ENCODE measurements at places on chromosomes 7 and 10.

DNA sequence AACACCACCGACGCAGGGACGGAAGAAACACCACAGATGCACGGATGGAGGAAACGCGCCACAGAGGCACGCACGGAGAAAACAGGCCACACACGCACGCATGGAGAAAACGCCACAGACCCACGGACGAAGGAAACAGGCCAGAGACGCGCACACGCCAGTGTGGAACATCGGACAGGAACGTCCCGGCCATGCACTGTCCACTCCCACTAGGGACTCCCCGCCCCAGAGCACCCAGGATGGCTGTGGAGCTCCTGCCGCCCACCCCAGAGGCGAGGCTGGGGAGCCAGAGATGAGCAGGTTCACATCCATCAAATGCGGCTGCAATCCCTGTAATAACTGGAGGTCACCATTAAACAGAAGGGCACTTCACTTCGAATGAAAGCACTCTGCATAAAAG lies 17.3 kb downstream of the DIP2C start:
- no peak for ATAC-seq

GRCh38 chr10:22693371-22693784 lies 21.0 kb downstream of the PIP4K2A start:
- ATAC-seq = peak; percentile 88

- no peak for ATAC-seq
These were observed 308.5 kb upstream of the NFE2L3 start for GRCh38 chr7:25843467-25843866.

DNA sequence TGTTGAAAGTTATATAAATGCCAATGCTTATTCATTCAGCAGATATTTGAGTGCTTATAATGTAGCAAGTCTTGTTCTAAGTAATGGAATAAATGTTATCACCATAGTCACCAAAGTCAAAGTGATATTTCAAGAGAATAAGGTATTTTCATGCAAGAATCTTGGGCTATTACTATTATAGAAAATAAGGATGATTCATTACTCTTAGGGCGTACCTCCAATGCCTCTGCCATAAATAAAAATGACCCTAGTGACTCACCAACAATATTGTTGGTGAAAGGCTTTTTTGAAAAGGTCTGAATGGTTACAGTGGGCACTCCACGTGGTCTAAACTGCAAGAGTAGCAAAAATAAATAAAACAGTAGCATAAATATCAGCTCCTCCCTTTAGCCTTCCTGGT lies 68.4 kb downstream of the RALA start:
- ATAC-seq = peak; percentile 34

- no peak for ATAC-seq
These were observed 143.8 kb downstream of the ZNF22 start for GRCh38 chr10:45144326-45145070.

GRCh38 chr7:41391818-41392217 lies 311.1 kb downstream of the INHBA start:
- no peak for ATAC-seq

DNA sequence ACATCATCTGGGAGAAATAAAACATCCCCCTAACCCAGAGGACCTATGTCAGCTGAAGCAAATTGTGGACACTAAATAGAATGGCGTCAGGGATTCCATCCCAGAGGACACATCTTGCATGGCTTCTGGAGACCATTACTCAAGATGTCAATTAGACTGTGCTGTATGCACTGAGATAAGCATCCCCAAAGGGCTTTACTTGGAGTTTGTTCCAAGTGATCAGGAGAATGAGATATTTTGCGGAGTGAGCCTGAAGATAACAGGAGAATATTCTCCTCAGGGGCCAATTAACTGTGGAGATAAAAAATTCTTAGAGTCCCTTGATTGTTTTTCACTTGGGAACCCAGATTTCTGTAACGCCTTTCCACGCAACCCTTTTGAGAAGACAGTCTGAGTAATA lies 4.5 kb upstream of the OR2AE1 start:
- ATAC-seq = no peak

DNA sequence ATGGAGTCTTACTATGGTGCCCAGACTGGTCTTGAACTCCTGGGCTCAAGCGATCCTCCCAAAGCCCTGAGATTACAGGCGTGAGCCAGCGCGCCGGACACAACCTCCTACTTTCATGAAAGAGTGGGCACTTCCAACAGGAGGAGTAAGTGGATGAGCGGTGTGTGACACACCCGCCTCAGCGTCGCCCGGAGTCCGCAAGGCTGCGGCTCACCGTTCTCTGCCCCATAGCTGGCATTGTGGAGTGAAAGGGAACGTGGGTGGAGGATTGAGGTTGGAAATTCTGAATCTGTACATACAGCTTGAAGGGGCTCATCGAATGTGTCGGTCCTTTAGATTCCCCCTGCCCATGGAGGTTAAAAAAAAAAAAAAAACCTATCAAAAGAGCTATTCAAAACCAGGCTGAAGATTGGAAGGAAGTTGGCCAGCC lies 524 bp upstream of the PRXL2A start:
- peak; percentile 76 for ATAC-seq

DNA sequence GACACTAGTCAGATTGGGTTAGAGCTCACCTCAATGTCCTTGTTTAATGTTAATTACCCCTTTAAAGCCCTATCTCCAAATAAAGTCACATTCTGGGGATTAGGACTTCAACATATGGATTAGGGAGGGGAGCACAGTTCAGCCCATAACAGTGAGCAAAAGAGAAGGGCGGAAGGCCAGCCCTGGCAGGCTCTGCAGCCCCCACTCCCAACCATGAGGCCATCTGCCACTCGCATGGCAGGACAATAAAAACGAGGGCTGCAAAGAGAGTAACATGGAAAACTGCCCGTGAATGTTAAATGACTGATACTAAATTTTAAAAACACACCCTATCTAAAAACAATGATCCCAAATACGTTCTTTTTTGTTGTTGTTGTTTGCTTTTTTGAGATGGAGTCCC lies 38.7 kb downstream of the RGS10 start:
- no peak for ATAC-seq

- no peak for ATAC-seq
These were observed 10.4 kb downstream of the PLXNA4 start for GRCh38 chr7:132565885-132566284.

DNA sequence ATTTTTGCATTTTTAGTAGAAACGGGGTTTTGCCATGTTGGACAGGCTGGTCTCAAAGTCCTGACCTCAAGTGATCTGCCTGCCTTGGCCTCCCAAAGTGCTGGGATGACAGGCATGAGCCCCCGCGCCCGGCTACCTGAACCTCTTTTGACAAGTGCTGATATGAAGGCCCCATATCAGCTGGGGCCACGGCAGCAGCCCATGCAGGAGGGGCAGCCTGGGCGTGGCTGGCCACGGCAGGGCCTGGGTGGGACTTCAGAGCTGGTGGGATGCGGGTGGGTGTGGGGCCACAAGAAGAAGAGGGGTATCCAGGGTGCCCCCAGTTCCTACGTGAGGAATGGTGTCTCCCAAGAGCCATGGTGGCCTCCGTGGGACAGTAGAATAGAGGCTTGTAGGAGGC lies 6.9 kb downstream of the LRRC27 start:
- ATAC-seq = no peak

- no peak for ATAC-seq
These were observed 38.7 kb downstream of the KCNH2 start for GRCh38 chr7:150939466-150939865.

DNA sequence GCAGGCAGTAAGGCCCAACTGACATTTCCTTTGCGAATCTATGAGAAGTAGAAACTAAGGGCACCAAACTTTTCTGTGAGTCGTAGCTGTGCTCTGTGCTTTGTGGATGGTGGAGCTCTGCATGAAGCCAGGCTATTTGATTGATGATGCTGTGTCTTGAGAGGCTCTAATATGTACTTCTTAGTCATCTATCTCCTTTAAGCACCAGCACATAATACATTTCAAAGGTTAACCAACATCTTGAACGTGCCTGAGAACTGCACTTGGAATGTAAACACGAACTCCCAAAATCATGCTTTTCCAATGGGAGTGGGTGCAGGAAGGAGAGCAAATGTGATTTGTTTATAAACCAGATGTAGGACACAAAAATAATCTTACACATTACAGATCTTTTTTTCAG lies 411.6 kb downstream of the PARD3 start:
- no peak for ATAC-seq

- ATAC-seq = no peak
These were observed 14.3 kb downstream of the GHRHR start for GRCh38 chr7:30977896-30978564.

GRCh38 chr7:77282897-77283296 lies 83.3 kb upstream of the FGL2 start:
- ATAC-seq = no peak

DNA sequence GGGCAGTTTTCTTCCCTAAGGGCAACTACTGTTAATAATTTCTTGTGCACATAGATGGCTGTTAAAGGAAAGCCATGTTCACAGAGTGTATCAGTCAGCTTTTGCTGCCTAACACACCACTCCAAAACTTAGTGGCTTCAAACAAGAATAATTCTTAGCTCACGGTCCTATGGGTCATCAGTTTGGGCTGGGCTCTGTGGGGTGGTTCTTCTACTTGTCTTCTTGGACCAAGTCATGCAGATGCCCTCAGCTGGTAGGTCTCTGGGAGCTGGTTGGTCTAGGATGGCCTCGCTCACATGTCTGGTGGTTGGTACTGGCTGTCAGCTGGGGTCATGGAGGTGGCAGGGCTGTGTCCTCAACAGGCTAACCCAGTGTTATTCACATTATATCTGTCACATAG lies 39.6 kb downstream of the TBATA start:
- ATAC-seq = no peak

GRCh38 chr7:16879181-16879580 lies 2.6 kb downstream of the AGR3 start:
- ATAC-seq = no peak

GRCh38 chr10:81135851-81136250 lies 598.1 kb downstream of the SH2D4B start:
- no peak for ATAC-seq

- ATAC-seq = no peak
These were observed 179.5 kb downstream of the DPP6 start for GRCh38 chr7:154231732-154232131.

- ATAC-seq = peak; percentile 97
These were observed 18.4 kb upstream of the CCDC71L start for GRCh38 chr7:106679153-106679931.

DNA sequence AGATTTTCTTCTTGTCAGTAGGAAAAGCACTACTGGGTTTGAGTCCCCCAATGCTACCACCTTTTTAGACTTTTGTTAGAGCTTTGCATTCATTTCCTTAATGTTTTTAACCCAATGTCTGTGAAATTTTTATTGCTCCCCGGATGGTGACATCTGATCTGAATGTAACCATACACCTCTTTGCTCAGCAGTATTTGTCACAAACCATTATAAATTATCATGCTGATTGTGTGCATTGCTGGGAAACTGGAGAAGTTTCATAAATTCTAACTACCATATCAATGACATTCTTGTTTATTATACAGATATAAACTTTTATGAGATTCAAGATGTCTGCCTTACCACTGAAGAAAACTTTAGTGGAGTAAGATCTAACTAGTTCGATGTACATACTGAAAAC lies 8.5 kb downstream of the NRP1 start:
- ATAC-seq = no peak

GRCh38 chr7:98106647-98107312 lies at the start of gene LMTK2:
Gene LMTK2, plus strand, starts transcription at chr7:98106862. Its CDS starts 316 bp downstream, at chr7:98107178.
- ATAC-seq = peak; percentile 98

DNA sequence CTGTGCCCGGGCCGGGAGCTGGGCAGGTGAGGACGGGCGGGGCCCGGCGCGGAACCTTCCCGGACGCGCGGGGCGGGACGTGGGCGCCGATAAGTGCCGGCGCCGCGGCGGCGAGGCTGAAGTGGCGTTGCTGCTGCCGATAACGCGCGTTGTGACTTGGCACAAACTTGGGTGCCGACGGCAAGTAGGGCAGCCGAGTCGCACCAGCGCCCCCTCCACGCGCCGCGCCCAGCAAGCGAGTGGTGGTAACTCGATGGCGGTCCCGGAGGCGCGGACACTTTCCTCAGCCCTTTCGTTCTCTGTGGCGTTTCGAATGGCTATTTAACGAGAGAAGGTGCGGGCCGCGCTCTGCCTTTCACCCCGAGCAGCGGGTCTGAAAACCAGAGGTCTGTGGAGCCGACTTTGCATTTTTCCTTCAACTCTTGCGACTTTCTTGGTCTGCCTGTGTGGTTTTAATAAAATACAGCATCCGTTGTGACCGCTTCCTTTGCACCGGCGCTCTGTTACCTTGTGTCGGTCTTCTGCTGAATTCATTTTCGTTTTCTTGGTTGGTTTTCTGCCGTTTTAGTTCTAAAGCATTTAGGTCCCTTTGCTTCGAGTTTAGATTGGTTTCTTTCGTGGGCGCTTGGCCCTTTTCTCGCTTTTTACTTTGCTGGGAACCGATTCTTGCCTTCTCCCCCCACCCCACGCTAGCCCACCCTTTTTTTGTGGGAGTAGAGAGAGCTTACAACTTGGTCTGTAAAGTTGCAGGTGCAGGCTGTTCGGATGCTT lies 701 bp downstream of the STK17A start:
- ATAC-seq = peak; percentile 17

- ATAC-seq = no peak
These were observed 248.6 kb upstream of the MAGI2 start for GRCh38 chr7:79702116-79702515.

DNA sequence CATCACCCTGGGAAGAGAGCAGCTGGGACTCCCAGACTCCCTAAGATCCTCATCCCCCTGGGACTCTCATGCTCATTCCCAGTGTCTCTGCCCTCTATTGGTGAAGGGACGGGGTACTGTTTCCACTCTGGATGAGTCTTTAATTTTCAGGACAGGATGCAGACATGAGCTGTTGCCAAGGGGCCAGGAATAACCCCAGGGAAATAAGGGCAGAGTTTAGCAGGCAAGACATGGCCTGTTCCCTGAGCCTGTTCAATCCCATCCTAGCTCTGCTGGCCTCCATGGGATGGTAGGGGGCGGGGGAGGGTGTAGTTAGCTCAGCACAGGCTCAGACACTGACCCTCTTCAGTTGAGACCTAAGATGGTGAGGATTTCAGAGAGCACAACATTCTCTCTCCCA lies 14.0 kb downstream of the C10orf105 start:
- no peak for ATAC-seq

DNA sequence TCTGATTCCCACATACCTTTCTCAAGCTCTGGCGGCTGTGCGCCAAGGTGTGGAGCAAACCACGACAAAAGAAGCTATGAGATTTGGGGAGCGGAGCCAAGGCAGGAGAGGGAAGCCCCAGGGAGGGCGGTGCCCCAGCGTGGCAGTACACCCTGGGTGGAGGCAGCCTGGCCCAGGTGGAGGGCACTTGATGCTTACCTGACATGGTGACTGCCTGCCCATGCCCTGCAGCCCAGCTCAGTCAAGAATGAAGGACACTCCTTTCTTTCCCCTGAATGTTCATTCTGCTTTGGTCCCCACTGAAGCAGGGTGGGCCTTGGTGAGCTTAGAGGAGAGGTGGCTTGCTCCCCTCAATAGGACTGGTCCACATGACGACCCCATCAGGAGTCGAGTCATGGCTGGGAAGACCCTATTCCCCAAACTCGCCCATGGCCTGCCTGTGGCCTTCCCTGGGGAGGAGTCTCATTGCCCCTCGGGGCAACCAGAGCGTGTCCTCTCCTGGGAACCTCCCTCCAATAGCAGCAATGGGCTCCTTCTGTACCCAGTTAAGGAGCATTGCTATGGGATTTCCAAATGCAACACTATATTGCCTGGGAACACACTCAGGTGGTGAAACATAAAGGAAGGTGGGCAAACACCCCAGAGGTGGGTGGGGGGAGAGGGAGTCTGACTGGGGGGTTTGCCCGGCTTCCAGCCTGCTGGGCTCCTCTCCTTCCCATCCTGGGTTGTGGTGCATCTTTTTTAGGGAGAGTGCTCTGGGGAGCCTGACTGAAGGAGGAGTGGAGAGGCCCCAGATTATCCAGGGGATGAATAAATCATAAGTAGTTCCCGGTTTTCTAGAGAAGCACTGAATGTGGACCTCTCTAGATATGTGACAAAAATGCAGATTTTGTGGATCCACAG lies 22.7 kb downstream of the RAMP3 start:
- no peak for ATAC-seq
